ENCODE measurements at places on chromosomes 2 and 18.

GRCh38 chr2:9430316-9431293, 7.2 kb downstream of the CPSF3 start:
- no peak for DNase-seq

- no peak for DNase-seq
Measured at GRCh38 chr2:186201371-186201770, 284.7 kb upstream of the ZC3H15 start.

DNA sequence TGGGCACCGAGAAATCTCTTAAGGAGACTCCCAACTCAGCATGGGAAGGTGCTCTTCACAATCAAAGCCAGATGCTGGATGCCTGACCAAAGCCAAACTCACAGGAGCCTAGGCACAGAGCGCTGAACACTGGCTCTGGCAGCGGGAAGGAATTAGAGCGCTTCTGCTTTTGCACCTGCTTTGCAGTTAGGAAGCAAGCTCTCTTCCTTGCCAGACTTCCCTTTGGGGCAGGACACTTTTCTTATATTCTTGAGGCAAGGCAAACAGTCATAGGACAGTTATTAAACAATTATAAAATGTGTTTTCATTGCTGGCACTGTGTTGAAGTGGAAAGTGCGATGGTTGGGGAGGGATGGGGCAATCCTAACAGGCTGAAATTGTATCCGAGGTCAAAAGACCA, 79.6 kb upstream of the DNMT3A start:
- DNase-seq, result no peak

DNA sequence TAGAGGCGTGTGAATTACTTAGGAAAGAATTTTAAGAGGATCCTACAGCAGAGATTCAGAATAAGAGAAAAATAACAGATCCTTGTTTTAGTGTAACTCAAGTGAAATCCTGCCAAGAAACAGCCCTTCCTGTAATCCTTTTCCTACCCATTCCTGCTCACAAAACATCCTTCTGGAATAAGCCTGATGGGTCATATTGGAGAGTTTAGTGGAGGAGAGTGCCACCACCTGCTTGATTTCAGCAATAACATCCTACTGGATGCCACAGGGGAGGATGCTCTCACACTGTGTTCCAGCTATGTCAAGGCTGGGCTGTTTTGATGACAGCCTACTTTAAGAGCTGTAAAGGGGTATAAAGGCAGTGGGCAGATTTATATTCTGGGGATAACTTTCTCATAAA, 54.8 kb upstream of the CCDC178 start:
- no peak for DNase-seq

DNA sequence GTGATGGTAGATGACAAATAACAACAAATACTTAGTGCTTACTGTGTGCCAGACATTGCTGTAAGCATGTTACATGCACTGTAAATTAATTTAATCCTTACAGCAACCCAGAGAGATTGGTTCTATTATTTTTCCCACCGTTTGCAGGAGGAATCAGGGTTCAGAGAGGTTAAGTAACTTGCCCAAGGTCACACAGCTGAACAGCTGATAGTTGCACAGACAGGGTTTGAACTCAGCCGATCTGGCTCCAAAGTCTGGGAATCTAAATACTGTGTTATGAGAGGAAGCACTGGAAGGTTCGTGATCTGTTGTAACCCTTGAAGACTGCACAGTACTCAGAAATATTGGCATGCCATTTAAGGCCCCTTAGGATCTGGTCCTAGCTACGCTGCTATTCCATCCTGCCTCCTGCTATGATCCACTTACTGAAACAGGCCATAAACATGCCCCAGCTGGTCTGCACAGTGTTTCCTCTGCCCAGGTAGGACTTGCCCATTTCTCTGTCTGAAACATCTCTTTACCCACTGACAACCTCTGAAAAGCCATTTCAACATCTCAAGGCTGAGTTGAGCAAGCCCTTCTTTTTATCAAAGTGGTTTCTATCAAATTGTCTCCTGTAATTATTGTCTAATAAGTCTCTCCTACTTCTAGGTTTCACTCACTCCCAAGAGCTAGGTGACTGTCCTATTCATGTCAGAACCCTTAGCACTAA, 40.4 kb upstream of the MRPL33 start:
- no peak for DNase-seq

GRCh38 chr2:104812286-104812685, 41.6 kb upstream of the POU3F3 start:
- DNase-seq, result no peak

DNA sequence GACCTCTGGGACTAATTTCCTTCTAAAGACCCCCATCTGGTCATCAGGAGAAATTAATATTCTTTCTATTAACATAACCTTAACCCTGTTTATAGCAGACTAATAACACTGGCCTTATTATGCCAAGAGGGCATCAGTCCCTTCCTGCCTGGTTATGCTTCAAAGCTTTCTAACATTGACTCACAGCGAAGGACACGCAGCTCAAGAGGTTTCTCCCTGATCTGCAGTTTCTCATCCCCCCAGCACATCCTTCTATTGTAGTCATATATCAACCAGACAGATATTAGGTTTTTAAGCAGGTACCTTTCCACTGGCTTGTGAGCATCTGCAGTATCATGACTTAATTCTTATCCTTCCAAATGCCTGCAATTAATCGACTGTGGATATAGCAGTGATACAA, 100.0 kb upstream of the CXCR4 start:
- DNase-seq, result no peak

DNA sequence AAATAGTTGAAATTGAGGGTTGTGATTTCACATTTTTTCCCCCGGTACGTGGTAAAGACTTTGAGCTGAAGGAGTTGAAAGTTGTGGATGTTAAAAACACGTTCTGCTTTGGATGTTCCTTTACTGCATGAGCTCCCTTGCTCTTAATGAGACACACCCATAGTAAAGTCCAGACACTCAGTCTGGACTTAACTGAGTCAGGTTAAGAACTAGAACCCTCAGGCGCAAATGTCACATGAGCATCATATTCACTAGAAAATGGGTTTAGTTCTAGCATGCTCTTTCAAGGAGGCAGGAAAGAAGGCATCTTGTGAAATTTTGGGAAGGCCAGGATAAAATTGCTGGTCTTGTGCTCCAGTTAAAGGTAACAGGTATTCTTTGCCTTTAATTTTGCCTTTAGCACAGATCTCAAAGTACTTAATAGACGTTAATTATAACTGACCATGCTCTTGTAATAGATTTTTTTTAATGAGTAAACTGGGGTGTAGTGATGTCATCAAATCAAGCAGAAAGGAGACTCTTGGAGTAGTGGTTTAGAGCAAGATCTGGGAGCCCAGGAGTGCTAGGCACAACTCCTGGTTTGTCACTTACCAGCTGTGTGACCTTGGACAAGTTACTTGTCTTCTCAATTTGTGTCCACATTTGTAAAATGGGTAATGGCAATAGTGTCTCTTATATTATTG, 20.6 kb downstream of the ITGA6 start:
- no peak for DNase-seq

- no peak for DNase-seq
Measured at GRCh38 chr2:100107906-100108647, 34.3 kb downstream of the AFF3 start.

DNA sequence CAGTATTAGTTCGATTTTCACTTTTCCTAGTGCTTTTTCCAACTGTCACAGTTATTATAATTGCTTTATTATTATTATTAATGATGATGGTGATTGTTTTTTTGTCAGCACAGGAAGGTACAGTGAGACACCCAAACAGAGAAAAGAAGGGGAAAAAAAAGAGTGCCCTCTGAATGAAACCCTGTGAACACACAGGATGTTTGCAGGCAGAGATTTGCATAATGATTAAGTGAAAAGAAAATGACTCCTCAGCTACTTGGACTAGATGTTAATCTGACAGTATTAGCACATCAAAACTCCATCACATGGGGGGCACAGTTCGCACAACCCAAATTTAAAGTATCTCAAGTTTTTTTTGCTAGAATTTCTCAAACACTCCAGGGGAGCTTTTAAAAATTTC, 32.9 kb downstream of the ADD2 start:
- no peak for DNase-seq

DNA sequence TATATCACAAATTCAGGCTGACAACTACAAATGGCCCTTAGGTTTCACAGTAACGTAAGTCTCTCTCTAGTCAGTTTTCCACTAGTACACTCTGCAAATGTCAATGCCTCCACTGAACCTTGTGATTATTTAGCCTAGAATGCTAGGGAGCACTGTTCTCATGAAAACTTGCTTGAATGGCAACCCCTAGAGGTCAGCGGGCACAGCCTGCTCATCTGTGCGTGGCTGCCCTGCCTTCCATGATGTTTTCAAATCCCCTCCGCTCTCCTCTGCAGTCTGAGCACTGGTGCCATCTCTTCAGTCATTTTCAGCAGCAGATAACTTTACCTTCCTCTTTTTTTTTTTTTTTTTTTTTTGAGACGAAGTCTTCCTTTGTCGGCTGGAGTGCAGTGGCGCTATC, 84.1 kb upstream of the GULP1 start:
- no peak for DNase-seq

- no peak for DNase-seq
Measured at GRCh38 chr2:44744961-44745892, 196.3 kb upstream of the SIX3 start.

DNA sequence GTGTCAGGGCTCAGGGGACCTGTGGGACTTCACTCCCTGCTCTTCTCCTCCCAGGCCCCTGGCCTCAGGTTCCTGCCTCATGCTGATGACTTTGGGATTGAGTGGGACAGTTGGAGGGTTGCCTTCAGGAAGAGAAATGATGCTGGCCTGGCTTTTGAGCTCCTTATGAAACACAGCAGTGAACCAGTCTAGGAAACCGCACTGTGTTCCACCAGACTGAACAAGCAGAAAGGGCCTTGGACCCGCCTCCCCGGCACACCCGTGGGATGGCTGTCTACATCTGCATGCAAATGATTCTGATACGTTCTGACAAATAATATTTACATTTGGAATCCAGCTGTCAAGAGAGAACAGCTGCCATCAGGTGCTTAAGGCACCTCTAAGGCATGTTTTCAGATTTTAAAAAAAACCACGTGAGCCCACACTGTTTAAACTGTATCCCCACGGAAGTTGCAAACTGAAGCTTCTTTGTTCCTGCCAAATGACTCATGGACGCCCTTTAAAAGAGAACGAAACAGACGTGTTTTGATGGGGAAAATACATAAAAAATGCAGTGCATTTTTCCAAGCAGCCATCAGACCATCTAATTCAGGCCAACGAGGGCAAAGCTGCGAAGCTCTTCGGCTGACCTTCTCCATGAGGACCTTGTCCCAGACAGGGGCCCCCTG, 27.6 kb upstream of the ASAP2 start:
- no peak for DNase-seq

DNA sequence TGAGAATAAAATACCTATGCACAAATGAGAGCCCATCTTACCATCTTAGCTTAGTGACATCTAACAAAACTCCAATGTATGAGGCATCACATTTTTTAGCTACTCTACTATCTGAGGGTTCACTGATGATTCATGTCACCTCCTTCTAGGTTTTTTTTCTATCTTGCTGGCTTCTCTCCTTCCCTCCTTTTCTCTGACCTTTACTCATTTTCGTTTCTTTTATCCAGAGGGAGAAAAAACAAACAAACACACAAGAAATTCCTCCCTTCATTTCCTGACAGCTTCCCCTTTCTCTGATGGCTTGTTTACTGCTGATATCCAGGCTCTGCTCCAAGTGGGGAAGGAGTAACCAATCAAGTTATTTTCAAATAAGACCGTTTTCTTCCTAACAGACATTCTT, 115.1 kb downstream of the UBE2E3 start:
- no peak for DNase-seq

GRCh38 chr18:47720741-47721140, 209.7 kb downstream of the SMAD2 start:
- no peak for DNase-seq

DNA sequence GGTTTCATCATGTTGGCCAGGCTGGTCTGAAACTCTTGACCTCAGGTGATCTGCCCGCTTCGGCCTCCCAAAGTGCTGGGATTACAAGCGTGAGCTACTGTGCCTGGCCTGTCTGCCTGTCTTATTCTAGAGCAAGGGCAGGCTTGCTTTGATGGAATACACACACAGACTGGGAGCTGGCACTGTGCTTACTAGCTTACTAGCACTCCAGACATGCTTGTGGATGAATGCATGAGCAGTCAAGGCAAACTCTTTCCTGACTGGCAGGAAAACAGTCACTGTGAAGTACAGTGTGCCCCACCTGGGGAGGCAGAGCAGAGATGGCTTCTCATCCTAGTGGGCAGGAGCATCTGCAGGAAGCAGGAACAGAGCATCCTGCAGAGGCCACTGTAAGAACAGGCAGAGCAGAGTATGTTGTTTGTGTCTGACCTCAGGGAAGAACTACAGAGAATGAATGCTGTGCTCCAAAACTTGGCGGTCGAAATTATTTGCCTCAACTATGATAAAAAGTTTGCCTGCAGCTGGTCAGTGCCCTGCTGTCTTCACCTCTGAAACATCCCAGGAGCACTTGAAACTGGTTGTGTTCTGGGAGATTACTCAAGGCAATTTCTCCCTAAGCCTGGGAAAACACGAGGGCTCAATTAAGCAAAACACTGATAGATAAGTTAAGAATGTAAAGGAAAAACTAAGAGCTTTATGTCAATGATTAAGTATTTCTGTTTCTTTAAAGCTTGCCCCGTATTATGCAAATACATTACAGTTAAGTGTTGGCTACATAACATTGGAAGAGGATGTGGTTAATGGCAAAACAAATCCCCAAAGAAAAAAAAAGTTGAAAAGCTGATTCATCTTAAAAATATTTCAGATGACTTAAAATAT, 102.4 kb downstream of the VAPA start:
- no peak for DNase-seq

- no peak for DNase-seq
Measured at GRCh38 chr2:11244091-11244826, 89.0 kb downstream of the SLC66A3 start.

DNA sequence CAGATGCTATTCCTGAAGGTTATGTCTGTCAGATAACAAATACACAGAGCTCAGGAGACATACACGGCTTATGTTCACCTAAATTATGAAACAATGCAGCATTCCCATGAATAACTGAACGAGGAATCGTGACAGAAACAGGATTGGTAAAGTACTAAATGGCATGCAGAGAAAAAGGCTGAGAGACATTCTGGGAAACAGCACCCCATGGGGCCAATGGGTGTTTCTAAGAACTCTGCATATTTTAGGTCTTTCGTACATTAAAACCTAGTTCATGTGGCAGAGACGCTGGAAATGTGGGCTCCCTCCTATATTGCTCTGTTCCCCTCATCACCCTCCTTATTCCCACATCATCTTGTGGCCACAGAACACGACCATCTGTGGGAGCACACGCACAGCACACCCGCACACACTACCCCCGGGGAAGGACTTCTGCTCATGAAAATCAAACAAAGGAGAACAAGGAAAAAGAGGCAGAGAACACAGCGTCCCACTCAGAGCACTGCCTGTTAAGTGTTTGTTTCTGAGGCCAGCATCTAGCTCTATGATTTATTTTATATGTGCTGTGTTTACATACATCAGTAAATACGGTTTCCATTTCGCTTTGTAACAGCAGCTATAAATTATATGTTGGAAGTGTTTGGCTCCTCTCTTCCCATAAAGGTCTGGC, 143.6 kb downstream of the AFF3 start:
- DNase-seq, result no peak

- DNase-seq, result no peak
Measured at GRCh38 chr2:174059178-174059883, 94.2 kb upstream of the SP3 start.

- no peak for DNase-seq
Measured at GRCh38 chr18:79507546-79508480, 112.1 kb downstream of the NFATC1 start.

- no peak for DNase-seq
Measured at GRCh38 chr2:206876216-206876860, 63.0 kb upstream of the CPO start.

Data from mesothelial cell of epicardium (in vitro differentiated cells).